Type B pancreatic cell (in vitro differentiated cells): ENCODE measurements at places on chromosomes 3 and 15. TPM values are rescaled to one million over a fixed set of nuclear protein-coding genes. Genes with fewer than 3 reads are reported as not detected.
A peak's percentile ranks its signal among the peaks of the same experiment; 100 is the strongest.

DNA sequence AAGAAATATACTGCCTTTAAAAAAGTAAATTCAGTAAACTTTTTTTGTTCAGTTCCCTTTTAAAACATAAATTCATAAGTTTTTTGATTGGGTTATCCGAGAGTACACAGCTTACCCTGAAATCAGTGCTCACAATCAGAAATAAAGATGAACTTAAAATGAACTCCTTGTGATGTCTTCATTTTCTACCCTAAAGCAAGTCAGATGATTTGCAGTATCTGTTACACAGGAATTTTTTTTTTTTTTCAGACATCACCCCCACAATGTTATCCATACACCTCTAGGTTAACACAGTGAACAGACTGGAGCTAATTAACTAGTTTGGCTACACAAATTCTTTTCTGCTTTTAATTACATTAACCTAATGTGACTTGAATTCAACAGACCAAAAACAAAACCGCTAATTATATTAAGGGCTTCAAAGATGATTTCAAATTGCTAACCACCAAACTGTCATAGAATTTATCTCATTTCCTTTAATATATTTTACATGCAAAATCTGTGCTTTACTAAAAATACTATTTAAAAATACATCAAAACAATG lies 1042.0 kb downstream of the ROBO1 start:
- no peaks in the 10 kb centered on the region for H3K27me3 ChIP-seq
- H3K4me1 ChIP-seq = peaks cover 47% of the 10 kb centered on the region
- peak overlapping the region; percentile 23 for H3K27ac ChIP-seq

DNA sequence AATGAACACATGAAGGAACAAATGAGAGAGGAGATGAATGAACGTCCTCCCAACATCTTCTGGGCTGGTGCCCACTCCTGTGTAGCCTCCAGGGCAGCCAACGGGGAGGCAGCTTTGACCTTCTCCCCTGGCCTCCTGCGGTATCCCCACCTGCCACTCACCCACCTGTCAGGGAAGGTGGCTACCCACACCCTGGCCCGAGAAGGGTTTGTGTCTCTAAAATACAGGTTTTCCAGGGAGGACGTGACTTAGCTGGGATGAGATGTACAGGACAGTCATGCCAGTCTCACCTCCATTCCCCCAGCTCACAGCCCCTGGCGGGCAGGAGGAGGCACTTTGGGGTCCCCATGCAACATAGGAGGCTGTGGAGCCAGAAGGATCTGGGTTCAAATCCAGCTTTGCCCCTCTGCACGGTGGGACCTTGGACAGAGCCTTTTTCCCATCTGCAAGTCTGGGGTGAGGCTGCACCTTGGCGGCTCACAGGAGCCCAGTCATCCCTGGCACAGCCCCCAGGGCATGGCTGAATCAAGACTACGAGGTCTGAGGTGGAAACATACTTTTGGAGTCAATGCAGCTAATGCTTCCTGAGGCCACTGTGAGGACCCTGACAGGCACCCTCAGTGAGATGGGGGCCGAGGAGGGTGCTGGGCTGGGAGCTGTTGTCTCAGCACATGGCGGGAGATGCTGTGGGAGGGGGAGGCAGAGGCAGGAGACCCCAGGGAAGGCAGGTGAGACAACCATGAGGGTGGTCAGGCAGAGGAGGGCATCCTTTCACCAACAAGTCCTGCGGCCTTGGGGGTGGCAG lies 11.1 kb upstream of the PLXND1 start:
- no peaks in the 10 kb centered on the region for H3K27me3 ChIP-seq
- H3K27ac ChIP-seq = no peak overlapping the region
- no peak overlapping the region for H3K4me3 ChIP-seq
- DNase-seq = no peak

GRCh38 chr3:105722943-105723556 lies 145.8 kb downstream of the CBLB start:
- peaks cover 46% of the 10 kb centered on the region for H3K36me3 ChIP-seq
- DNase-seq = no peak
- H3K4me3 ChIP-seq = no peak overlapping the region
- H3K27ac ChIP-seq = no peak overlapping the region
- no peaks in the 10 kb centered on the region for H3K27me3 ChIP-seq

DNA sequence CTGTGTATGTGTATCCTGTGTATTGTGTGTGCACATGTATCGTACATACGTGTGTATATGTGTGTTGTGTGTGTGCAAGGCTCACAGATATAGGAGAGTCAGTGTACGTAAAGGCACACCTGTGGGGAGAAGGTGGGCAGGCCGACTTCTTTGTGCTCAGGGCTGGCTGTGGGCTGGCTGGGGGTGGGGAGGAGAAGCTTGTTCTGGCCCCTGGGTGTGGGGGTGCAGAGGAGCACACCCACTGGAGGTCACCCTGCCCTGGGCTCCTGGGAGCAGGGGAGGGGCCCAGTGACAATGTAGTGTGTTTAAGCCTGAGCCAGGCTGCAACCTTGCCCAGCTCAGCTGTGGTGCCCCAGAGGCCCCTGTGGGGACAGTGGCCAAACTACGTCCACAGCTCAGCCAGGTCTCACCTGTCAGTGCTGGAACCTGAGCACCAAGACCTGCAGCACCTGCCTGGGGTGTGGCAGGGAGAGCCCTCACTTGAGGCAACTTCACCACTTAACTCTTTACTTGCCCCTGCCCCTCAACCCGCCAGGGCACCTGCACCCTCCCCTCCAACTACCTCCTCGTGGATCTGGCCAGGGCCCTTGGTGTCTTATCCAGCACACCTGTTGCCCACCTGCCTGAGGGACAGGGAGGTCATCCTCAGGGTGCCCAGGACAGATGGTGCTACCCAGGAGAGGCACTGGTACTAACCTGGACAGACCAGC lies 2.6 kb upstream of the HHATL start:
- H3K27me3 ChIP-seq = peaks cover 10% of the 10 kb centered on the region
- H3K36me3 ChIP-seq = no peaks in the 10 kb centered on the region
- H3K27ac ChIP-seq = no peak overlapping the region
- H3K4me1 ChIP-seq = no peaks in the 10 kb centered on the region
- H3K4me3 ChIP-seq = no peak overlapping the region
- DNase-seq = peak; percentile 62

DNA sequence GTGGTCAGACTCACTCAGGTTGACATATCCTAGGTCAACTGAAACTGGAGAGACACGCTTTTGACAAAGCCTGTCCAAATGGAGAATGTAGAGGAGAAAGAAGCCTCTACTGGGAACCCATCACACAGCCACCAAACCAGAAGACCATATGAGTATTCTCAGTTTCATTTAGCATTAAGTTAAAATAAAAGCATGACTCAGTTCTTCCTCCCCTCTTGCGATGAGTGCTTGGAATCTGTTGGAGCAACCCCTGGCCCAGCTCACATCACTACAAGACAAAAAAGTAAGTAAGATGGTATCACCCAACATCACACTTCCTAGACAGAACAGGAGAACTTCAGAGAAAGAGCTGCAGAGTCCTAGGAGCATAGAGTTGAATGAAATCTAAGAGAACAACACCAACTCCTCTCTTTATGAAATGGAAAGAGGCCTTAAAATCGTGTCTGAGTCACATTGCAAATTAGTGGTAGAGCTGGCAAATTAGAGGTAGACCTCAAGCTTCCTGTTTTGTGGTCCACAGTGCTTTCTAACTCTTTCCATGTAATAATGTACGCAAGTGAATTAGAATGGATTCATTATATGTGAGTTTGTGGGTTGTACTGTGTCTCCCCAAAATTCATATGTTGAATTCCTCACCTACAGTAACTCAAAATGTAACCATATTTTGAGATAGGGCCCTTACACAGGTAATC lies 51.2 kb downstream of the FGF12 start:
- no peak overlapping the region for H3K27ac ChIP-seq
- H3K4me3 ChIP-seq = no peak overlapping the region
- peaks cover under 1% of the 10 kb centered on the region for H3K27me3 ChIP-seq
- H3K36me3 ChIP-seq = no peaks in the 10 kb centered on the region
- no peak for DNase-seq
- no peaks in the 10 kb centered on the region for H3K4me1 ChIP-seq

- H3K27me3 ChIP-seq = peaks cover 82% of the 10 kb centered on the region
- peaks cover 10% of the 10 kb centered on the region for H3K4me1 ChIP-seq
- H3K36me3 ChIP-seq = no peaks in the 10 kb centered on the region
- H3K27ac ChIP-seq = no peak overlapping the region
- no peak overlapping the region for H3K4me3 ChIP-seq
Observed at GRCh38 chr15:52808441-52808840, 18.3 kb upstream of the ONECUT1 start.

DNA sequence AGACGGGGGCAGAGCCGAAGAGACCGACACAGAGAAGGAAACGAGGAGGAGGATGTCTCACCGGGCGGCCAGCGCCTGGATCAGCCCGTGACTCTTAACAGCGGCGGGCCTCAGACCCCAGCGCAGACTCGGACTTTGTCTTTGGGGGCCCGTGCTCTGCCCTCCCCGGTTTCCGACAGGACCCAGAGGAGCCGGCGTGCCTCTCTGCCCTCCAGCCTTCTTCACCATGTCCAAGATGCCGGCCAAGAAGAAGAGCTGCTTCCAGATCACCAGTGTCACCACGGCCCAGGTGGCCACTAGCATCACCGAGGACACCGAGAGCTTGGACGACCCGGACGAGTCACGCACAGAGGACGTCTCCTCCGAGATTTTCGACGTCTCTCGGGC lies 1.0 kb downstream of the TSC22D2 start:
- peak overlapping the region; percentile 95 for H3K27ac ChIP-seq
- no peak for DNase-seq
- H3K4me1 ChIP-seq = peaks cover 23% of the 10 kb centered on the region
- peaks cover 24% of the 10 kb centered on the region for H3K36me3 ChIP-seq
- H3K27me3 ChIP-seq = no peaks in the 10 kb centered on the region

- no peaks in the 10 kb centered on the region for H3K36me3 ChIP-seq
- no peak overlapping the region for H3K27ac ChIP-seq
- peaks cover under 1% of the 10 kb centered on the region for H3K4me1 ChIP-seq
- H3K4me3 ChIP-seq = no peak overlapping the region
- no peaks in the 10 kb centered on the region for H3K27me3 ChIP-seq
Observed at GRCh38 chr3:108946292-108947285, 7.1 kb downstream of the GUCA1C start.

Gene ZBTB47
- total RNA-seq = 8.1 and 9.0 TPM in 2 replicates

Gene C3orf70
- total RNA-seq = 1.6 and 4.1 TPM in 2 replicates
